Sigmoid colon (tissue), 7 donors: ENCODE measurements at places on chromosomes 2 and 18. TPM values are rescaled to one million over a fixed set of nuclear protein-coding genes. Genes with fewer than 3 reads are reported as not detected.

GRCh38 chr2:10707831-10708230 is 13.6 kb upstream of the ATP6V1C2 start:
- H3K36me3 ChIP-seq, result no peaks in the 10 kb centered on the region
- no peak for DNase-seq
- no peaks in the 10 kb centered on the region for H3K4me1 ChIP-seq
- peaks cover 28% of the 10 kb centered on the region for H3K27me3 ChIP-seq

- H3K4me1 ChIP-seq, result no peaks in the 10 kb centered on the region
- peaks cover 53% of the 10 kb centered on the region for H3K36me3 ChIP-seq
- H3K27me3 ChIP-seq, result no peaks in the 10 kb centered on the region
- DNase-seq, result no peak
These were observed 12.5 kb downstream of the SRBD1 start for GRCh38 chr2:45598545-45598944.

Gene PROM2
- polyA plus RNA-seq, result 24.9 TPM

Gene FOXD4L1
- not detected for polyA plus RNA-seq

GRCh38 chr2:161090411-161090810 is 69.8 kb upstream of the TANK start:
- DNase-seq, result no peak
- H3K4me3 ChIP-seq, result no peak overlapping the region
- H3K27ac ChIP-seq, result no peak overlapping the region
- no peaks in the 10 kb centered on the region for H3K27me3 ChIP-seq
- no peaks in the 10 kb centered on the region for H3K4me1 ChIP-seq

DNA sequence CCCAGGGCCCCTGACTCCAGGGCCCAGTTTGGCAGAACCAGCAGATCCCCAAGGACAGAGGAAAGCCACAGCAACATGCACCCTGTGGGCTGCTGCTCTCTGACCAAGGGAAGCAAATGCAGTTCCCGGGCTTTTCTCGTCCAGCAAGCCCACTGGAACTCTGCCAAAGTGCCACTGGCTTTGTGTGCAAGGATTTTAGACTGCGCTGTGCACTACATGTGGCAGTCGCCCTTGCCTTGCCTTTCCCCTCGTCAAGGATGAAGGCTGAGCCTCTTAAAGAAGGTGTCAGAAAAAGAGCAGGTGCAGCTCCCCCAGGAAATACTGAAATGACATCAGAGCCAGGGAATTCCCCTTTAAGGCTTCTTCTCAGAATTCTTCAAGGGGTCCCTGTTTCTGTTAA is 199.2 kb downstream of the TFCP2L1 start:
- no peaks in the 10 kb centered on the region for H3K27me3 ChIP-seq
- no peak for DNase-seq
- no peak overlapping the region for H3K27ac ChIP-seq
- H3K4me1 ChIP-seq, result peaks cover 6% of the 10 kb centered on the region
- no peaks in the 10 kb centered on the region for H3K36me3 ChIP-seq

Gene SLC30A3
- polyA plus RNA-seq, result 0.10 TPM

- H3K27me3 ChIP-seq, result peaks cover 3% of the 10 kb centered on the region
- DNase-seq, result no peak
- no peak overlapping the region for H3K27ac ChIP-seq
- H3K36me3 ChIP-seq, result no peaks in the 10 kb centered on the region
These were observed 35.7 kb upstream of the POU3F3 start for GRCh38 chr2:104818264-104818663.
